ENCODE measurements at places on chromosomes 3 and 15.

GRCh38 chr3:149967086-149967685, 3.5 kb downstream of the PFN2 start:
- DNase-seq = no peak

GRCh38 chr3:152650177-152650576, 184.8 kb upstream of the P2RY1 start:
- no peak for DNase-seq

GRCh38 chr3:73694983-73695757, 70.4 kb upstream of the PDZRN3 start:
- no peak for DNase-seq

DNA sequence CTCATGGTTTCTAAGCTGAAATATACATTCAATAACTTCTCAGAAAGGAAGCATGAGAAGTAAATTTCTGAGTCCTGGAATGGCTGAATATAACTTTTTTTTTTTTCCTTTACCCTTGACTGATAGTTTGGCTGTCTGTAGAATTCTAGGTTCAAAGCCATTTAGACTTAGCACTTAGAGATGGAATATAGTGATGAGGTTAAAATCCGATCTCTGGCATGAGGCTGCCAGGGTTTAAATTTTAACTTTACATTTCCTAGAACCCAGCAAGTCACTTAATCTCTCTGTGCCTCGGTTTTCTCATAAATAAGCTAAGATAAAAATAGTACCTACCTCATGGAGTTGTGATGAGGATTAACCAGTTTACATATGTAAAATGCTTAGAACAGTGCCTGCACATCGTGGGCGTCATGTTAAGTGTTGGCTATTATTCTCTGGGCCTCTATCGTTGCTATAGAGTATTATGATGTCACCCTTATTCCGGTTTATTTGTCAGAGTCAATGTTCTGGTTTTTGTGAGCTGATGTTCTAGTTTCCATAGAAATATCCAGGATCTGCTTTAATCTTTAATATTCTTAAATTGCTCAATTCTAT, 199.8 kb upstream of the TLE3 start:
- DNase-seq = no peak

DNA sequence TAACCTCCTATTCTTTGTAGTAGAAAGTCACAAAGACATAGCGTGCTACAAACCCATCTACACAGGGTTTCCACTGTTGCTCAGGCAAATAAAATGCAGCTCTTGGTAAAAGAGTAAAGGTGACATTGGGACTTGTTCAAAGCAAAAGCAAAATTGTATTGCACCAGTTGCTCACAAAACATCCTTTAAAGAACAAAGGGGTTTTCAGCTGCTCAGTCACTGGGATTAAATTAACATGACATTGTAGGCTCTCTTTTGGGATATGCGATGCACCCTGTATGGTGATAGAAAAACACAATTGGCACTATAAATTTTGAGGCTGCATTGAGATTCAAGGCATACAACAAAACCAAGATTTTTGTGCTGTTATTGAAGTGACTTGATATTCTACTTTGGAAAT, 447.3 kb upstream of the CNTN3 start:
- DNase-seq = no peak

- DNase-seq = peak; percentile 93
These were observed at the start of gene SELENOS for GRCh38 chr15:101277038-101277822. SELENOS (minus strand) TSS chr15:101277485; CDS start chr15:101277417, 68 bp downstream.

DNA sequence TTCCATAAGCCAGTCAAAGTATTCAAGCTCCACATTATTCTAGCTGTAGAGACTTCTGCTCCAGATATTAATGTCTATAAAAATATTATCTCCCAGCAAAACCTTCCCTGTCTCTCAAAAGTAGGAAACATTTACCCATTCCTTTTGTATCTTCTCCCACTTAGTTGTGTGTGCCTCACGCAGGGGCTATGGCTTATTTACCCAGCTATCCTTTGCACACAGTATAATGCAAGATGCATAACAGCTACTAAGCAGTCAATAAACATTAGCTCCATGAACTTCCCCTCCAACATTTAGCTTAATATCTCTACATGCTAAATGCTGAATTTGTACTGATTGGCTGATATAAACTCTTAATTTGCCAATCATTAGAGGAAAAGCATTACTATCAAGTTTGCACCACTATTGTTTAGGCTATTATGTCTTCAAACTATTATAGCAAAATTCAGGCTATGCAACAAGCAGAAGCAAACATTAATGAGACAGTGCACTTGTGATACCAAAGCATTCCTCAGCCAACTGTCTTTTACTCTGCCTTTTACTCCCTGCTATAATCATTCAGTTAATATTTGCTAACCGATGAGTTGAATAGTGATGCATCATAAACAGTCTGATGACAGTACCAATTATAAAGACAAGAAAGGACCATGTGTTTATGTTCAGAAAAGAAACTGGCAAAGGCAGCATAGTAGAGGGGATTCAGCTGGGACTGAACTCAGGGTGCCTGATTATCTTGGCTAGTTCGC, 81.2 kb downstream of the PLCH1 start:
- DNase-seq = no peak

GRCh38 chr3:104397713-104398112, 969.0 kb upstream of the ALCAM start:
- no peak for DNase-seq

GRCh38 chr3:34357461-34357860, 559.0 kb downstream of the PDCD6IP start:
- DNase-seq = no peak

GRCh38 chr3:162719684-162720341, 1223.2 kb downstream of the OTOL1 start:
- DNase-seq = no peak

- DNase-seq = no peak
These were observed 248.9 kb upstream of the TBL1XR1 start for GRCh38 chr3:177446165-177446601.

DNA sequence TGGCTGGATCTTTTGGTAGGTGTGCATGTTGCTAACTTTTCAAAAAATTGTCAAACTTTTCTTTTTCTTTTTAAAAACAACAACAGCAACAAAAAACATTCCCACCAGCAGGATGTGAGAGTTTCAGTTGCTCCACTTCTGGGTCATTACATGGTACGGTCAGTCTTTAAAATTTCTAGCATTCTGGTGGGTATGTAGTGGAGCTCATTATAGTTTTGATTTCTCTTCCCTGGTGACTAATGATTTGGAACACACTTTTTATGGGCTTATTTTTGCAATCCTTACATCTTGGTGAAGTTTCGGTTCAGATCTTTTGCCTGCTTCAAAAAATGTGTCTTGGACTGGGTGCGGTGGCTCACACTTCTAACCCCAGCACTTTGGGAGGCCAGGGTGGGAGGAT, 19.3 kb downstream of the ATP1B3 start:
- no peak for DNase-seq

DNA sequence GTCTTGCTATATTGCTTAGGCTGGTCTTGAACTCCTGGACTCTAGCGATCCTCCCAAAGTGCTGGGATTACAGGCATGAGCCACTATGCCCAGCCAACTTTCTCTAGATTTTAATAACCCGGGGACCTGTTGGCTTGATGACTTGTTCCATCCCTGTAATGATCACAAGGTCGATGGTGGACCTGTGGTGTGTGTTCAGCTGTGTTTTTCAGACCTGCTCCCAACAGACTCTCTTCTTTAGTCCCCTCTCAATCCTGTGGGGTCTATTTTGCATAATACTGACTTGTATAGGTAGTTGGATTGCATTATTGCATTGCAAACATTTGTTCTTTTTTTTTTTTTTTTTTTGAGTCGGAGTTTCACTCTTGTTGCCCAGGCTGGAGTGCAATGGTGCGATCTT, 1.9 kb downstream of the MAP2K1 start:
- DNase-seq = no peak

GRCh38 chr15:92467245-92467644, 73.6 kb downstream of the ST8SIA2 start:
- DNase-seq = no peak

- DNase-seq = no peak
These were observed 889.7 kb downstream of the IGSF11 start for GRCh38 chr3:118144919-118145318.

GRCh38 chr3:123281929-123282328, 80.2 kb downstream of the SEC22A start:
- DNase-seq = no peak

DNA sequence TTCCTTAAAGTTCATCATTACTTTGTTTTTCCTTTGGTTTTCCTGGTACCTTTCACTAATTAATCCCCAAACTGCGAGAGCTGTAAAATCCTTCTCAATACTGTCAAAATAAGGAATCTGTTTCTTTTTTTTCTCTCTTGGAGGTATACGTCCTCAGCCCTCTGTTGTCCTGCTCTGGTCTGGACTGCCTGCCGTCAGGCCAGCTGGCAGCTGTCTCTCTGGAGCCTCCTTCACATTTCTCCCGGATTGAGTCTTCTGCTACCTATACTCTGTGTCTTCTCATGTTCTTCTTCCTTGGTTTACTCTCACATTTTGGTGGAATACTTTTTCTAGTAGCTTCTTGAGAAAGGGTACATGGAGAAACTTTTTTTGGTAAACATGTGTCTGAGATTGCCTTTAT, 13.8 kb downstream of the TATDN2 start:
- DNase-seq = no peak

DNA sequence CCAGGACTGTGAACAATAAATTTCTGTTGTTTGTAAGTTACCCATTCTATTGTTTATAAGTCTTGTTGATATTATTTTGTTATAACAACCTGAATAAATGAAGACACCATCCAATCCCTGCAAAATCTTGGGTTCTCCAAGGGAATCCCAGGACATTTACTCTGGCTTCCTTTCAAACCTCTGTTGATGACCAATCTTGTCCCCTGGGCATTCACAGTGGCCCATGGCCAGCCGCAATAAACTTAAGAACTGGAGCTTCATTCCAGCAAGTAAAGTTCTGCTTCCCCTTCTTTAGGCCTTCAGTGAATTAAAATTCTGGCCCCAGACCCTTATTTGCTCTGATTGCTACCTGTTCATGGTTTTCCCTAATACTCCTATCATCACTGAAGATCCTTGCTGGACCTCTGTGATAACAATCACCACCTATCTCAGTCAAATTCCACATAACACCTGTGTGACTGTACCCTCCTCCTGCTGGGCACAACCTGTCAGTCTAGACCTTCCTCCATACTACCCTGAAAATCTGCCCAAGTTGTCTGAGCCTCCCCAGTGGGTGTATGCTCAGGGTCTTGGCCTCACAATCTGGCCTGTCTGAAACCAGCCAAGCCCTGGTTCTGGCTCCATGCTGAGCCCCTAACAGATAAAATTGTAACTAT, 153.1 kb downstream of the SEMA6D start:
- DNase-seq = no peak

DNA sequence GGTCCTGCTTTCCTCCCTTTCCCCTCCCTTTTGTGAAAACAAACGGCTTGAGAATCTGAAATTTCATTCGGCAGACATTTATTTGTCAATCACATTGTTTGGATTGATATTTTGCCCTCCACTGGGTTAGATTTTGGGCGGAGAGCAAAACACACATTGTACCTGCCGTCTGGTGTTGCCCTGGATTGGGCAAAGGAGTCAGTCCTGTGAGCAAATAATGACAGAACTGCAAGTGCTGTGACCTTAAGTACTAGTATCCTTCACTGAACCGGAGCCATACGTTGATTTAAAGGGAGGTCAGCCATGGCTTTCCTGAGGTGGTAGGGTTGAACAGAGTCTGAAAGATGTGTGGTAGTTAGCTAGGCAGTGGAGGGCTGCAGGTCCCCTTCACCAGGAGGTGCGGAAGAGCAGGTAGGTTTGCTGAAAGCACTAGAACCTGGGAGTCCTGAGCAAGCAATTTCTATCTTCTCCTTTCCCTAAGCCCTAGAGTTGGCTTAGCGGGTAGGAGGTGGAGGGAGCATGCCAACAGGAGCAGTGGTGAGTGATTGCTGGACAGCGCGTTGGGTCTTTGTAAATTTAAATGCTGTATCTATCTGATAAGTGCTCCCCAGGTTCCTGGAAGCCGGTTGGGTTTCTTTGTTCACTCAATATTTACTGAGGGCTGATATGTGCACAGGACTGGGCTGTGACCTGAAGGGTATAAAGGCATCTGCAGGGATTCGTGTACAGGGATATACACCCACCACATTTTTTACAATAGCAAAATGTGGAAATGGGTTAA, 2.0 kb downstream of the PDIA5 start:
- no peak for DNase-seq

GRCh38 chr3:16907243-16907642, 22.5 kb downstream of the PLCL2 start:
- no peak for DNase-seq

DNA sequence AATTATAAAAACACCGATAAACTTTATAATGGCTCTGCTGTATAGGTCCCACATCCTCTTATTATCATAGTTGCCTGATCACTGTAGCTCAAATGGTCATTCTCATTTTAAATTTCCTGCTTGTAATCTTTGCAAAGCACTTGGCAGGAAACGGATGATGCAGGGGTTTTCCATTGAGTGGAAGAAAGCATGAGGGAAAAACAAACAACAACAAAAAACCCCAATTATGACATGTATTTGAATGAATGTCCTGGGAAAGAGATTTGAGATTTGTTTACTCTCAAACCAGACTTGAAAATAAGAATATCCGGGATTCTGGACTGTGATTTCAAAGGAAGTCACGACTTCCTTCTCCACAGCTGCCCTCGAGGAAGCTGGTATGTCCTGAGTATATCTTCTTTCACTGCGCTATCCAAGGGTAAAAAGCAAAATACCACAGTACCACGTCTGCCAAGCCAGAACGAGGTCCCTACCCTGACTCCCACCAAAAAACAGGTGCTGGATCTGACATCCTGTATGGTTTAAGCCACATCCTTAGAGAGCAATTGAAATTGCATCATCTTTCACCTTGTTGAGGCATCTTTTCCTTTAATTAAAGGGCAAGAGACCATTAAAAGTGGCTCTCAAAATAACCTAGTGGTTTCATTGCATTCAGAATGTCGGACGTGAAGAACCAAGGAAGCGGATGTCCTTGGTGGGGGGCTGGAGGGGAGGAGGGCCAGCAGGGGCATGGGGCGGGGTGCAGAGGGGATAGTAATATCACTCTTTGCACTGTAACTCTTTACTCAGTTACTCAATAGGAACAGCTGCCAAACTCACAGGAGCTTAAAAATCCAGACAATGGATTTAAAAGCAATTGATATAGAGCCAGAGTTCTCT, 13.5 kb upstream of the TIPIN start:
- peak; percentile 64 for DNase-seq

- no peak for DNase-seq
These were observed 217.8 kb upstream of the EOMES start for GRCh38 chr3:27939940-27940339.

DNA sequence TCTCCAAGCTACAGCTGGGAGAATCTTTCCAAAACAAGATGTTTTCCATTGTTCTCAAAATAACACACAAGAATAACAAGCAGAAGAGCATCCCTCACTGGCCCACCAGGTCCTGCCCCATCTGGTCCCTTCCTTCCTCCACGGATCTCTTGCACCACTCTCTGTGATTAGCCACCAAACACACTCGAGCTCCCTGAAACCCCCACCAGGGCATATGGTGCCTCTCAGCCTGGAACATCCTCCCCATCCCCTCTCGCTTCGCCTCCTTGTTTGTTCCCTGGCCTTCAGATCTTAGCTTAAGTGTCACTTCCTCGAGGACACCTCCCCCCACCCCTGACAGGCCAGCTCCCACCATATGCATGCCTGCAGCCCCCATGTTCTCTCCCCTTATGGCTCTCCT, 496.6 kb upstream of the PROK2 start:
- DNase-seq = no peak

- no peak for DNase-seq
These were observed 19.5 kb upstream of the CLDN18 start for GRCh38 chr3:137990427-137990826.

GRCh38 chr3:195195321-195196209, 75.4 kb downstream of the XXYLT1 start:
- DNase-seq = no peak

- DNase-seq = no peak
These were observed 40.5 kb downstream of the FEZF2 start for GRCh38 chr3:62332835-62333244.
